ENCODE measurements at places on chromosomes 13 and 19. TPM values are rescaled to one million over a fixed set of nuclear protein-coding genes. Genes with fewer than 3 reads are reported as not detected.

TUBA3C gene
- total RNA-seq, result not detected

BAX gene
- total RNA-seq, result 65.3 TPM

ZNF738 gene
- 4.1 TPM for total RNA-seq

GPR12 gene
- not detected for total RNA-seq

C3 gene
- 14.0 TPM for total RNA-seq
